ENCODE measurements at places on chromosomes 1 and 21. TPM values are rescaled to one million over a fixed set of nuclear protein-coding genes. Genes with fewer than 3 reads are reported as not detected.

SPRR2D gene
- not detected for total RNA-seq

OR2T35 gene
- not detected for total RNA-seq

PKP1 gene
- 1.1 TPM for total RNA-seq

ACP6 gene
- total RNA-seq = 85.3 TPM

- no peak for DNase-seq
Observed at GRCh38 chr1:109249654-109250401, 489 bp downstream of the CELSR2 start.

SPRR5 gene
- total RNA-seq = not detected

GRCh38 chr1:198291036-198291435, 134.2 kb downstream of the NEK7 start:
- no peak for DNase-seq

- no peak for DNase-seq
Observed at GRCh38 chr1:78830321-78830720, 176.2 kb downstream of the ADGRL4 start.

DNA sequence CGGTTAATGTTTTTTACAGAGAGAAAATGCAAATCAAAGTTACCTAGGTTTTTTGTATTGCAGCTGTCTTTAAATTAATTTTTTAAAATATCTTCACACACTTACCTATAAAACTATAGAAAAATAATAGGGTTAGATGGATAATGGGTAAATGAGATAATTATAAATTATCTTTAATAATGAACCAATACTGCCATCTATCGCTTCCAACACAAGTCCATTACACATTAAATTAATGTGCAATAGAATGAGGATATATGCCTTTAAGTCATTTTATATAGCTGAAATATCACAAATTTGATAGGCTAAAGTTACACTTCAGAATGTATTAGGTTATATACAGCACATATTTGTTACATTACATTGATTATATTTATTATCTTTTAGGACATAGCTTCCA, 2212.8 kb downstream of the MRPL39 start:
- no peak for DNase-seq

DNA sequence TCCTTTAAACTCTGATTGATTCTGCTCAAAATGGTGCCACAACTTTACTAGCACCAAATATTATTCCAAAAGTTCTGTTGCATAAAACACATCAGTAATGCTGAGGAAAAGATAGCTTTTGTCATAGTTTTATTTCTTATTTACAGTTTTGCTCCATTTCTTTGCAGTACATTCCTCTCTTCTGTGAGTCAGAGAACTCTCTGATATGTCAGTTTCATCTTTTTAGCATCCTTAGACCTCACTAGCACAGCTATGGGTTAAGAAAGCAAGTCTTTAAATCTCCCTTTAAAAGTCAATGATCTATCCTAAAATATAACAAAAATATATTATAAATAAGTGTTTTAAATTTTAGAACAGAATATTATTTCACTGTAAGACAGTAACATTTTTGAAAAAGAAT, 356.6 kb upstream of the SNX7 start:
- no peak for DNase-seq

DNA sequence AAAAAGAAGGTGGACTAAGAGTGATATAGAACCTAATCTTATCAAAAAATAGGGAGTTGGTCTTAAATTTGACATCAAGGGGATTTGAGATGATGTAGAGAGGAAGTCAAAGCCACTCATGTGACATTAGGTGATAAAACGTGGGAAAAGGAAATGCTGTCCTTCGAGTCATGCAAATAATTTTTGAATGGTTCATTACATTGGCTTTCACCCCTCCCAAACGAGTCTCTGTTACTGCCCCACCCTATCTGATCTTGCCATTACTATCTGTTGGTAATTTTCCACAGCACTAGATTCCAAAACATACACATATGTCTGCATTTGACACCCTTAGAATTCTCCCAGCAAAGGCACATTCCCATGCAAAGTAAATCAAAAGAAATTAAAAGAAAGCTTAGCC, 531.1 kb upstream of the ADAMTS5 start:
- no peak for DNase-seq

DNA sequence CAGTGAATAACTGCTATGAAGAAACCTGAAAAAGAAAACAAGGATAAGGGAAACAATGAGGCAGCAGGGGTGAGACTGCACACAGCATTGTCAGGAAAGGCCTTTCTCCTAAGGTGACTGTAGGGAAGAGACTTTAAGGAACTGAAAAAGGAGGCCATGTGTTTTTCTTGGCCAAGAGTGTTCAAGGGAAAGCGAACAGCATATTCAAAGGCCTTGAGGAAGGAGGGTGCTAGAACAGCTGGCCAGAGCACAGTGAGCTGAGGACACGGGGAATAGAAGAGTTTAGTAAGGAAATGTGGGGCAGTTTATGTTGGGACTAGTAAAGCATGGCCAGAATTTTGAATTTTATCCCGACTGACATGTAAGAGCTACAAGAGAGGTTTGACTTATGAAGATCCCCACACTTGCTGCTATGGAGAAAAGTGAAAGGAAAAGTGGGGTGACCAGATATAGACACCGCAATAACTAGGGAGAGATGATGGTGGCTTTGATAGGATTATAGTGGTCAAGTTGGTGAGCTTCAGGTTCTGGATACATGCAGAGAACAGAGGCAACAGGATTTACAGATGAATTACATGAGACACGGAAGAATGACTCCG, 1.4 kb downstream of the RWDD2B start:
- DNase-seq = no peak

KCND3 gene
- not detected for total RNA-seq

DNA sequence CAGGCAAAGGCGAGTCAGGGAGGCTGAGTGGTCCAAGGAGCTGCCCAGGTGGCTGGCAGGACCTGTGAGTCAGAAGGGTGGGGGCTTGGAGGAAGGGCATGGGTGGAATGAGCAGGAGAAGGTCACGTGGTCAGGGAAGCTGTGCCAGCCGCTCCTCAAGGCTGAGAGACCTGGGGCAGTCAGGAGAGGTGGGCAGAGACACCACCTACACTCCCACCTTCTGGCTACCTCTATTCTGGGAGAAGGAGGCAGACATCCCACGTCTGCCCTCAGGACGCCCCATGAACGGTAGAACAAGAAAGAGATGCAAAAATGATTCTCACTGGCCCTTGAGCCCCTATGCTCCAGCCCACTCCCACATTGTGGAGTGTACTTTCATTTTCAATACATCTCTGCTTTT, 151.8 kb upstream of the RAB4A start:
- DNase-seq = no peak

GRCh38 chr1:49013079-49013478, 236.4 kb upstream of the BEND5 start:
- no peak for DNase-seq

DNA sequence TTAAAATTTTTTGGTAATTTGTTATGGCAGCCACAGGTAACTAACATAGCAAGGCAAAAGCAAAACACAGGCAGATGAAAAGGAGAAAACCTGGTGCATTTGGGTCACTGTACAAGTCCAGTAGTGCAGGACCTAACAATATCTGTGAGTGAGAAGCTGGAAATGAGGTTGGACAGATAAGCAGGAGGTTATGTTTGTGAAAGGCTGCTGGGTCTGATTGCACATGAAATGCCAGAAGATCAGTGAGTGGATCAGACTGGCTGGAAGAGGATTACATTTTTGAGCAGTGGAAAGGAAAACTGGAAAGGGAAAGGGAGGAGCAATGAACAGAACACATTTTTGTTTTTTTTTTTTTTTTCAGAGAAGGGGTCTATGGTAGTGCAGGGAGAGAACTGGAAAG, 73.6 kb downstream of the CYYR1 start:
- DNase-seq = no peak

DNA sequence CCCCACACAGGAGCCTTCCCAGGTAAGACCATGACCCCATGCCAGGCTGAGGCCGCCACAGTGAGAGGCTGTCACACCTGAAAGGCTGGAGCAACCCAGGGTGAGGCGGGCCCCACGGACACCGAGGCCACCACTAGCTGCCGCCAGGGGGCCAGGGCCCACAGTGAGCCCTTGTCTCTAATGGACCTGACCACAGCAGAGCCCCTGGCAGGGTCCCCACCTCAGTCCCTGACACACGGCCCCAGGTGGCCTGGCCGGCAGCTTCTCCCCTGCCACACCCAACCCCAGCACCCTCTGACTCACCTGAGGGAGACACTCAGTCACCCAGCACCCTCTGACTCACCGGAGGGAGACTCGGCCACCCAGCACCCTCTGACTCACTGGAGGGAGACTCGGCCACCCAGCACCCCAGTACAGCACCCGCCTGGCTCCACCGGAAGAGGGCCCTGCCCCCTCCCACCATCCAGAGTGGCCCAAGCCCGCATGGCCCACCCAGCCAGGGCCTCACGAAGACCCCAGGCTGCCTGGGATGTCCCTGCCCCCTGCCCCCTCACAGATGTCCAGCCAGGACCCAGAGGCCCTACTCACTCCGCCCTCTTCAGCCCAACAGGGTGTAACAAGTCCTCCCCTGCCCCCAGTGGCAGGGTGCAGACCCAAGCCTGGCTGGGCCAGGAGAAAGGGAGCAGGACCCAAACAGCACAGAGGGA, 4.4 kb downstream of the DVL1 start:
- DNase-seq = peak; percentile 98

GRCh38 chr21:27418346-27418745, 451.5 kb upstream of the ADAMTS5 start:
- no peak for DNase-seq

LCE3D gene
- not detected for total RNA-seq

TMED5 gene
- total RNA-seq = 45.6 TPM

- DNase-seq = no peak
Observed at GRCh38 chr1:25065795-25066238, 135.7 kb upstream of the RUNX3 start.

DNA sequence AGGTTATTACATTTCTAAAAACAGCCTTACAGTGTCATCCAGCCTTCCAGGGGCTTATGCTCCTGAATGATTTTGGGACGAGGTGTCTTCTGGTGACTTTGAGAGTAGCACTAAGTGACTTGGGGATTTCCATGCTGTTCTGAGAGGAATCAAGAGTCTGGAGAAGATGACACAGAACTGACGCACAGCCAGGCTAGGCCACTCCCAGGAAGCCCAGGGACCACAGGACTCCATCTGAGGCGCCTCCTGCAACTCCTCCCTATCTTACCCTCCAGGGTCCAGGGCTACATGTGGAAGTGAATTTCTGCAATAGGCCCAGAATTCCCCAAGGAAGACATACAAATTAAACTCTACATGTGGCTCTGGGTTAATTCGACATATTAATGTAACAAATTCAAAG, 92.5 kb downstream of the SLC25A24 start:
- peak; percentile 16 for DNase-seq

- DNase-seq = no peak
Observed at GRCh38 chr1:241422470-241422869, 65.5 kb upstream of the RGS7 start.

DNAJC28 gene
- 1.3 TPM for total RNA-seq

CLIC6 gene
- total RNA-seq = not detected

DNA sequence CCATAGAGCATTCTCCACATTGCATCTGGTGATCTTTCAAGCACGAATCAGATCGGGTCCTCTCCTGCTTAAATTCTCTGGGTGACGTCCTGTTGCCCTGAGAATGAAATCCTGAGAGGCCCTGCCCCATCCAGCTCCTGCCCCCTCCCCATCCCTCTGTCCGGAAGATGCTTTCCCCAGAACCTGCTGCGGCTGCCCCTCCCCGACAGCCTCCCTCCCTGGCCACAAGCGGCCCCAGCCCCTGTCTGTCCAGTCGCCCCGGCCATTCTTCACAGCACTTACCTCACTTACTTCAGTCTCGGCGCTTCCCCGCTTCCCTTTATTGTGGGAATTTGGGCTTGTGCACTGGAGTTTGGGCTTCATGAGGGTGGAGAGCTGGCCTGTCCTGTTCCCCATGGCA, 40.3 kb downstream of the TAS1R2 start:
- DNase-seq = no peak

DNA sequence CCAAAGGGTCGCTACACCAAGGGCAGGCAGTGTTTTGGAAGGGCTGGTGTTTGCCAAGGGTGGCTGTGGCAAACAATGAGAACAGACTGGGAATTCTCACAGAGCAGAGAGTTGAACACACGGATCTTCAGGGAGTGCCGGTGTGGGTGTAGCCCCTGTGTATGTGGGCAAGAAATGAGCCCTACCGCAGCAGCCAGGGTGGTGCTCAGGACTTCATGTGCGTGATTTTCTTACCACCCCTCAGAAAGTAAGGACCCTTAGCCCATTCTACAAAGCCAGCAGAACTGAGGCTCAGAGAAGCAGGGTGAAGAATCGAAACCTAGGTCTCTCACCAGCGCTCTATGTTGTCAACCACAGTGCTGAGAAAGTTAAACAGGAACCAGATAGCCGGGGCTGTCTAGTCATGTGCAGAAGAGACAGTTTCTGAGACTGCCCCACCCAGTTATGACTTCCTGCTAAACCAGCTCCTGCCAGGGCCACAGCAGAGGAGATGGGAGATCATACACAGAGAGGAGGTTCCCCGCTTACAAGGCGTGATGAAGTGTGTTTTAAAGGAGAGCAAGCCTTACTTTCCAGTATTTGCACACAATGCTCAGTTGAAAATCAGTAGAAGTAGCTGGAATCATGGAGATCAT, 21.9 kb upstream of the MORC3 start:
- peak; percentile 55 for DNase-seq

- DNase-seq = no peak
Observed at GRCh38 chr1:216064643-216065042, 358.6 kb downstream of the USH2A start.

DNA sequence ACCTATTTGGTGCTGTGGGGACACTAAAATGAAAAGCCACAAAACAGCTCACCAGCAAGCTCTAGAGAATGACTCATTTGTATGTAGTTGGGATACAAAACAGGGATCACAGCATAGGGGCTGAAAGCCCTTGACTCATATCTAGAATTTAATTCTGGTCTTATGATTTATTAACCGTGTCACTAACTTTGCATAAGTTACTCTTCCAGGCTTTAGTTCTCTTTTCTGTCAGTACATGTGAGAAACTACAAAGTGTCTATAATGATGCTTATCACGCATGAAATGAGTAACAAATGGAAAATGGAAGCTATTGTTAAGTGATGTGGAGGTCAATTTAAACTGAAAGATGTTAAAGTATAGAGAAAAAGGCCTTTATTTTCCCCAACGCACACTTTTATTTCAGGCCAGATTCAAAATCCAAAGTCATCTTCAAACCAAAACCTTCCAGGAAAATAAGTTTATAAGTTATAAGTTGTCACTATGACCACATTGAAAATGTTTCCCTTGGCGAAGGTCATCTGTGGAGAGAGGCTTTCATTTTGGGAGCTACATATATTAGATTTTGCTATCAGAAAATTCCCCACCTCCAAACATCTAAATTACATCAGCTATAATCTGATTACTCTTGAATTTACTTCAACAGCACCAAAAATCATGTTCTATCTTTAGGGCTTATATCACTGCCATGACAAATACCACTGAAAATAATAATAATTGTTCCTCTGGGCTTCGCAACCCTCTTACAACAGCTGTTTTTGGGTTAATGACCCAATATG, 430.5 kb downstream of the MRPL39 start:
- no peak for DNase-seq

FASLG gene
- total RNA-seq = not detected

DNA sequence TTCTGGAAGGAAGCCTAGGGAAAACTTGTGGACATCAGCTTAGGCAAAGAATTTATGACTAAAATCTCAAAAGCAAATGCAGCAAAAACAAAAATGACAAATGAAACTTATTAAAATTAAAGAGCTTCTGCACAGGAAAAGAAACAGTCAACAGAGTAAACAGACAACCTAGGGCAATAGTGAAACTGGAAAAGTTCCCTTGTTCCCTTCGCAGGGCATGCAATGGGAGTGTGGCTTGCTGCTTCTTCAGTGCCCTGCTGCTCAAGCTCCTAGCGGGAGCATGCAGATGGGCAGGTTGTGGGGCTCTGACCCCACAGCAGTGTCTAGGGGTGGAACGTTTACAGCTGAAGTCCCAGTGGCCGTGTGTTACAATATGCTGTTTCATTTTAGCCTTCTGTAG, 1797.4 kb downstream of the NCAM2 start:
- no peak for DNase-seq

- DNase-seq = peak; percentile 47
Observed at GRCh38 chr1:167722152-167722869, 529 bp downstream of the MPZL1 start.

Measured in PC-9 (cell line).